Stimulated activated CD4-positive, alpha-beta T cell treated with anti-CD3 and anti-CD28 coated beads, Interleukin-2, amount 100 ng/mL, for 48 hours (primary cell): ENCODE measurements at places on chromosomes 7 and 10.

DNA sequence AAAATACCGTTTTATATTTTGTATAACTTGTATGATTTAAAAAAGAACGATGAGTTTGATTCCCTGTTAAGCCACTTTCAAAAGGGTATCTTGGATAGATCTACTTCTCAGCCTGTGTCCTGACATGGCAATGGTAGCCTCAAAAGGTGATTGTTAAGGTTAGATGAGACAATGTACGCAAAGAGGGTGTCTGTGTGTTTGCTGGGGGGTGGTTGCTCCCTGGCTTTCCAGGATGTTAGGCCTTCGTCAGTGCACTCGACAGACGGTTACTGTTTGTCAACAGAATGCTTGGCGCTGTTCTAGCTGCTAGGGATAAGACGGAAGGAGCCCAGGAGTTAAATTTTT is 90.3 kb downstream of the NEURL1 start:
- no peak for DNase-seq

- DNase-seq = no peak
These were observed 161.3 kb downstream of the IPMK start for GRCh38 chr10:58106211-58107035.

- DNase-seq = no peak
These were observed 480.5 kb downstream of the PHTF2 start for GRCh38 chr7:78279032-78279431.

GRCh38 chr10:5297466-5297865 is 67.3 kb upstream of the UCN3 start:
- no peak for DNase-seq

DNA sequence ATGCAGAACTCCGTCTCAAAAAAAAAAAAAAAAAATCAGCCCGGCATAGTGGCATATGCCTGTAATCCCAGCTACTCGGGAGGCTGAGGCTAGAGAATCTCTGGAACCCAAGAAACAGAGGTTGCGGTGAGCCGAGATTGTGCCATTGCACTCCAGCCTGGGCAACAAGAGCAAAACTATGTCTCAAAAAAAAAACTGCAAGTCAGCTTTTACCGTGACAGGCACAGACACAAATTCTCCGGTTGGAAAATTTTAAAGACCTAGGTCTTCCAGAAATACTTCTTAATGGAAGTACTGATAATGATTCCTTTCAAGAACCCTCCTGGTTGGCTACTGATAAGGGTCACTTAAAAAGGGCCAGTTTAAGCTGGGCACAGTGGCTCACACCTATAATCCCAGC is 19.4 kb upstream of the ARPC1B start:
- DNase-seq = no peak

DNA sequence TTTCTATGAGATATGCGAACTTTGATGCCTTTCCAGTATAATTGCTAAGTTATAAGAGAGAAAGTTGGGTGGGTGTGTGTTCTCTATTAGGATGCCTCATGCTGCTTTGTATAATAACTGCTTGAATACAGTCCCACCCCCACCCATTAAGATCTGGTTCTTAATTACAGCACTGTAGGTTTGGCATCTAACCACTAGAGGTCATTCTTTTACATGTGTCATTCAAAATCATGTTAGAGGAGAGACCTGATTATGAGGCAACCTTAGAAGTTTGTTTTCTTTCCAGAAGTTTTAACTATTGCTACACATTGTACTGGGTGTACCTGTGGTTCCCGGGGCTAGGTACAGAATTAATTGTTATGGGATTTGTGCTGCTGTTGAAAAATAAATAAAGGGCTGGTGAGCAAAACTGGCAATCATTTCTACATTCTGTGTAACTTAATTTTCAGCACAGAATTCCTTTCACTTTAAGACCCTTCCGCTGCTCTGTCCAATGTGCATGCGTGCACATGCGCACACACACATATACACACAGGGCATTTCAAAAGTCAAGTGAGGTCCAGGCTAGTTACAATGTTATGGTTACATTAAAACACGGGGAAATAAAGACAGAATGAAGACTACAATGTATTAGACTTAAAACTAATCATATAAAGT is 1156.3 kb downstream of the SORCS3 start:
- DNase-seq = no peak

DNA sequence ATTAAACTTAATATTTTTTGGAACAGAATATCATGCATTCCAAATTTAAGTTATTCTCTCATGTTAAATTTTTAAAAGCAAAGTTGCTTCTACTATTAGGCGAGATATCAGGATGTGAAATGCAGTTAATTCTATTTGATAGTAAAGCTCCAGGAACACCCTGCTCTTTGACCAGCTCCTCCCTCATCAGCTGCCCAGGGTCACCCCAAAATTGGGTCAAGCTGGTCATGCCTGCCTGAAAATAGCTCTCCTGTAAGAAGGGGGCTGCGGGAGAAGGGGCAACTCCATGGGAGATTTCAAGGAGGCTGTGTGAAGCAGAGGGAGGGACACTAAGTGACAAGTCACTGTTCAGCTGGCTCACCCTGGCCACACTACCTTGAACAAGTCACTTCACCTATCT is 5.9 kb downstream of the PPP1R3C start:
- no peak for DNase-seq

DNA sequence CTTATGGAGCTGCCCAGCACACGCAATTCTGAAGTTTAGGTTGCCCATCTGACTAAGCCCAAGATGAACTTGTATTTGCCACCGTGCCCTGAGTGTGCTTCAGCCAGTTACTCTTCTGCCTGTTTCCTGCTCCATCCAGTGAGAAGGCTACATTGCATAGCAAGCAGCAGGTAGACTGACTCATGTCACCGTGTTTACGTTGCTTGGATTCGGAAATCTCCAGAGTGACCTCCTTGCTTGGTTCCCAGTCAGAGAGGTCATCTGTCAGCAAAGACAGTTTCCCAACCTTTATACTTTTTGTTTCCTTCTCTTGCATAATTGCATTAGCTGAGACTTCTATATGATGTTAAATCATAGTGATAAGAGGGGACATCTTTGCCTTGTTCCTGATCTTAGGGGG is 30.9 kb downstream of the NACAD start:
- DNase-seq = no peak
